Smooth muscle cell of the pulmonary artery (primary cell): ENCODE measurements at places on chromosomes 11 and 22. TPM values are rescaled to one million over a fixed set of nuclear protein-coding genes. Genes with fewer than 3 reads are reported as not detected.

The CASP12 gene
- total RNA-seq, result not detected in 2 replicates

The SHANK2 gene
- total RNA-seq, result 1.8 and 6.5 TPM in 2 replicates

The OR52A1 gene
- total RNA-seq, result not detected in 2 replicates

The CHORDC1 gene
- 32.1 and 34.3 TPM in 2 replicates for total RNA-seq

The LMO1 gene
- total RNA-seq, result not detected in 2 replicates

The CARD10 gene
- total RNA-seq, result 0.91 and 3.4 TPM in 2 replicates

The C22orf42 gene
- total RNA-seq, result not detected in 2 replicates

The TNNI2 gene
- total RNA-seq, result not detected in 2 replicates

The TENM4 gene
- total RNA-seq, result 42.4 and 66.9 TPM in 2 replicates

The MS4A7 gene
- total RNA-seq, result not detected in 2 replicates

The OR4X2 gene
- not detected in 2 replicates for total RNA-seq

The THY1 gene
- total RNA-seq, result 89.7 and 92.0 TPM in 2 replicates
